B cell (primary cell): ENCODE measurements at places on chromosomes 16 and 17.

DNA sequence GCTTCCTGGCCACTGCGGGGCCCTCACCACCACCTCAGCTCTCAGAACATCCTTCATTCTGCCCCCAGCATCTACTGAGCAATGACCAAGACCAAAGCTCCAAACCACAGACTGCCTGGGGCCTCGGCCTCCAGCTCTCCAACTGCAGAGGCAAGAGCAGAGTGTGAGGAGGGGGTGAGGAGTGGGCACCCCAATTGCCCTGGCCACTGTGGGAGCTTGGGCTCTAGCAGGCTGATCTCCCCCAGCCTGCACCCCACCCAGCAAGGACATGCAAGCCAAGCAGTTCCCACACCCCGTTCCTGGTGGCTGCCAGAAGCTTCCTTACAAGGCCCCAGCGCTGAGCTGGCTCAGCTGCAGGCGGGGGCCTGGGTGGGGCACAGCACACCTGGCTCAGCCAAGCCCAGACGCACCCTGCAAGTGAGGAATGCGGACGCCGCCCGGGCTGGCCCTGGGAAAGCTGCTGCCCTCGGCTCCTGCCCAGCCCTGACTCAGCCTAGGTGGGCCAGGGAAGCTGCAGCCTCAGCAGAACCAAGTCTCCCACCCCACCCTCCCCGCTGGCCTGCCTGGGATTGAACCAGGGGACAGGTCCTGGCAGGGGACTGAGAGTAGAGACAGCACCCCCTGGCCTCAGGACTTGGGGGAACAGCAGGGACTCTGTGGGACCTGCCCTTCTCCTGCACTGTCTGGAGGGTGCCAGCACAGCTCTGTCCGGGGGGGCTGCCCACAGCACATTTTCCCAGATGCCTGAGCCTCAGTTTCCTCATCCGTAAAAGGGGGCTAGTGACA lies 29.7 kb upstream of the KRT17 start:
- DNase-seq: no peak

DNA sequence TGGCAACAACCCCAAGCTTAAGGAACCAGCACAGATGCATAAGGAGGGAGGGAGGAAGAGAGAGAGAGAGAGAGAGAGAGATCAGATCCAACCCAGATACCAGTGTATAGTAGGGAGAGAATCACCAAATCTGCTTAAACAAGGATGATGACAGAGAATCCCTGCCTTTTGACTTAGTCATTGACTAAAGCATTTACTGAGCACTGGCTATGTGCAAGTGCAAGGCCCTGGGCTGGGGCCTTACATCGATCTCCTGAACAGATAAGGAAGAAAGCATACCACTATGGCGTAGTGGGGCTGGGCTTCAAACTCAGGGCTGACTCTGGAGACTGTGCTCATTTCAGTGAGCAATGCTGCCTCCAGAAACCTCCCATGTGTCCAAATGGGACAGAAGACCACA lies 15.8 kb downstream of the TSNAXIP1 start:
- DNase-seq: no peak

GRCh38 chr17:28506763-28507487 lies 777 bp downstream of the FOXN1 start:
- no peak for DNase-seq

DNA sequence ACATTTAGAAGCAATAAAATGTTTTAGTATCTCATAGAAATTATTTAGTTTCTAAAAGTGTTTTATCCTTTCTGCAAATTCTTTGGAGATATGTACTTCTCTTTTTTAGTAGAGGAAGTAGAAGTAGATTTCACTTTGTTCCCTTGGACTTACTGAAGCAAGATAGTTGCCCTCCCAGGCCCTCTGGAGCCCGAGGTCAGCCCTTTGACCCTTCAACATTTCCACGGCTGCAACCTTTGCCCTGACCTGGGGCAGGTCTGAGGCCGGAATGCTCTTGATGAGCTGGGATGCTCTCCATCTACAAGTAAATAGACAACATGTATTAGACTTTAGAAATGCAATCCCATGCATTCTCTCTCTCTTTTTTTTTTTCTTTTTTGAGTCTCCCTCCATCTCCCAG lies 167.5 kb downstream of the CDK5R1 start:
- DNase-seq: no peak

- DNase-seq: no peak
These were observed 7.0 kb downstream of the COX4I1 start for GRCh38 chr16:85806539-85806938.

DNA sequence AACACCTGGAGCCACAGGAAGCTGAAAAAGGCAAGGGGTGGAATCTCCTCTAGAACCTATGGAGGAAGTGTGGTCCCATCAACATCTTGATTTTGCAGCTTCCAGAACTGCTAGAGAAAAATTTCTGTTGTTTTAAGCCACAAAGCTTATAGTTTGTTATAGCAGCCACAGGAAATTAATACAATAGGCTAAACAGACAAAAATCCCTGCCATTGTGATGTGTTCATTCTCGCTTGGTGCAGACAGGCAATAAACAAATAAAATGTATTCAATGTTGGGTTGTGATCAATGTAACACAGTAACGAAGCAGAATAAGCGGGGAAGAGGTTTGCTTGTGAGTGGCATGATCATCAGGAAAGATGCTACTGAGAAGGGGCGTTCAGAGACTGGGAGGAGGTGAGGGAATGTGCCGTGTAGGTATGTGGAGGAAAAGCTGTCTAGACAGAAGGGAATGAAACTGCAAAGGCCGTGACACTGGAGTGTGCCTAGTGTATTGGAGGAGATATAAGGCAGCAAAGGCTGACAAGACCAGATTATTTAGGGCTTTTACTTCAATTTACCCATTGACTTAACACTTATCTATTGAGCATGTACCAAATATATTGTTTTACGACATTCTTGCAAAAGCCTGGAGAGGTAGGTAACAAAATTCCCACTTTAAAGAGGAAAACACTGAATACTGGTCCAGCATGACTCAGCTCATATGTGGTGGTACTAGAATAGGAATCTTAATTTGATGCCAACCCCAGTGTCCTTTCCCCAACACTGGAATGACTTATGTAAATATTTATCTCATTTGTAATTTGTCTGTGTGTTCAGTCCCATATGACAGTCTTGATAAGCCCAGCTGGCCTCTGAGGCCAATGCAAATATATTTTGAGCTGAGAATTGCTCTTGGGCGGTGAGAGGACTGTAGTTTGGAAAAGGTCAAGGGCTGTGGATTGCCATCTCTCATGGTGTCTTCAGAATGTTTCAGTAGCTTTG lies 375.9 kb downstream of the CDH13 start:
- DNase-seq: no peak

GRCh38 chr17:36913132-36913531 lies 24.1 kb upstream of the LHX1 start:
- no peak for DNase-seq

GRCh38 chr16:11877374-11877773 lies 26.0 kb upstream of the RSL1D1 start:
- DNase-seq: no peak

DNA sequence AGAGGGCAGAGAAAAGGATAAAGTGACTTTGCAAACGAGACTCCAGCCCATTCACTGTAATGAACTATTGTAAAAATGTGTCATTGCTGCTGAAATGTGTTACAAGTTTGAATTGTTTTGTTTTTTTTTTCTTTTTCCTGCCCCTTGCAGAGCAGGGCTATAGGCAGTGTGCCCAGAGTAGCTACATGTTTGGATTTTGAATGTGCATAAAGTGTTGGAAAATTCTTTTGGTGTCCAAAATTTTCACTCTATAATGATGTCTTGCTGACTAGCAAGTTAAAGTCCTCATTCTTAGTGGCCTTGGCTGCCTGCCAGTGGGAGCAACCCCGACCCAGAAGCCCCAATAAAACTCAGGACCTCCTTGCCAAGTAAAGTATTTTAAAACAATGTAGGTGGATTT lies 66.5 kb downstream of the IGF2BP1 start:
- DNase-seq: no peak

- DNase-seq: no peak
These were observed 28.5 kb downstream of the HSD17B2 start for GRCh38 chr16:82063456-82064082.

DNA sequence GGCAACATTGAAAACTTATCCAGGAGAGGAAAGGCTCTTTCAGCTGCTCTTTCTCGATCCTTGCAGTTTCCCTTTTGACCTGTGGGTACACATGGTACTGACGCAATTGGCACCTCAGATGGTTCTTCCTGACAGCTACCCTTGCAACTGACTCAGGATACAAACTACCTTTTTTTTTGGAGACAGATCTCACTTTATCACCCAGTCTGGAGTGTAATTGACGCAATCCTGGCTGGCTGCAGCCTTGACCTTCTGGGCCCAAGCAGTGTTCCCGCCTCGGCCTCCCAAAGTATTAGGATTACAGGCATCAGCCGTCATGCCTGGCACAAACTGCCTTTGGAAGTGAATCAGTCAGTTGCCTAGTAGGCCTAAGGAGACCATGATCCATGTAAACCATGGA lies 607.2 kb downstream of the WWOX start:
- no peak for DNase-seq

- DNase-seq: no peak
These were observed 7.4 kb downstream of the PRKCA start for GRCh38 chr17:66309793-66310192.

GRCh38 chr17:42180411-42180921 lies 476 bp downstream of the KCNH4 start:
- no peak for DNase-seq

GRCh38 chr16:10614685-10615084 lies 34.3 kb upstream of the EMP2 start:
- DNase-seq: no peak

- DNase-seq: no peak
These were observed 2.6 kb downstream of the SLC5A2 start for GRCh38 chr16:31485571-31485970.

DNA sequence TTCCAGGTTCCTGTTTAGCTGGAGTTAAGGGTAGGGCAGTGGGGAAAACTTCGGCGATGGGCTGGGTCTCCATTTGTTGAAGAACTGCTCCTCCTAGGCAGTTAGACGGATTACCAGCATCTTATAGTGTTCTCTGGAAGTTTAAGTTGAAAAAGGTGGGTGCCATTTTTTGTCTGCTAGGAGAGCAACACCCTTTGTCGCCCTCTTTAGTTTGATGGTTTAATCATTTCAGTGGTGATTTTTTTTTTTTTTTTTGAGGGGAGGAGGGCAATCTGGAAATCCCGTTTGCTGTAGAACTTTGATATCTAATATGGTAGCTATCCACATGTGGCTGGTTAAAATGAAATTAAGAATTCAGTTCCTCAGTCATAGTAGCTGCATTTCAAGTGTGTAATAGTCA lies 4.1 kb downstream of the UBFD1 start:
- no peak for DNase-seq

DNA sequence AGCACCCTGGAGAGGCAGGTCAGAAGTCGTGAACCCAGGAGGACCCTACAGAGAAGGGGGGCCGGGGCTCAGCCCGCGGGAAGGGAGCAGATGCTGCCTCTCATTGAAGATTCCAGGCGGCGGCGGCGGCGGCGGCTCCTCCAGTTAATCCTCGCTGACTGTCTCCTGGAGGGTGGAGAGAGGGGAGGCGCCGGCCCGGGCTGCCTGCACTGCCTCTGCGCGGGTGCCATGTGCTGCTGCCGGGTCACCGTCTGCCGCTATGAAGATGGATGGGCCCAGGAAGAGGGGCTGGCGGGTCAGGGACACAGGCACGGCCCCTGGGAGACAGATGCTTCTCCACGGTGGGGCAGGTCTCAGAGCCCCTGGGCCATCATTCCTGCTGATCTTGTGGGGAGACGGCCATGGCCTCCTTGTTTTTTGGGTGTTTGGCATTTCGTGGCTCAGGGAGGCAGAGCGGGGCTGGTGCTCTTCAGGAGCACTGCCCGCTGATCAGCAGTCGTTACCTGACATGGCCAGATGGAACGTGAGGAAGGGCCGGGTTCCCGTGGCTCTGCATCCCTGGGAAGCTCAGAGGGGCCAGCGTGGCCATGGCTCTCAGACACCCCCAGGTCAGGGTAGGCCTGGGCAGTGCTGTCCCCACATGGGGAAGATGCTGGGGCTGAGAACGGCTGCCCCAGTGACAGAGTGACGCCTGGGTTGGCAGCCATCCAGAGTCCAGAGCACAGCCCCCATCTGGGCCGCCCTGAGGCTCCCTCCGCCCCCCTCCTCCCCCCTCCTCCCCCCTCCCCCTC lies 36.1 kb downstream of the GINS2 start:
- no peak for DNase-seq

GRCh38 chr17:41652461-41652970 lies 28.1 kb upstream of the KRT17 start:
- DNase-seq: no peak

- no peak for DNase-seq
These were observed 370.0 kb downstream of the KCNJ2 start for GRCh38 chr17:70539132-70539924.

DNA sequence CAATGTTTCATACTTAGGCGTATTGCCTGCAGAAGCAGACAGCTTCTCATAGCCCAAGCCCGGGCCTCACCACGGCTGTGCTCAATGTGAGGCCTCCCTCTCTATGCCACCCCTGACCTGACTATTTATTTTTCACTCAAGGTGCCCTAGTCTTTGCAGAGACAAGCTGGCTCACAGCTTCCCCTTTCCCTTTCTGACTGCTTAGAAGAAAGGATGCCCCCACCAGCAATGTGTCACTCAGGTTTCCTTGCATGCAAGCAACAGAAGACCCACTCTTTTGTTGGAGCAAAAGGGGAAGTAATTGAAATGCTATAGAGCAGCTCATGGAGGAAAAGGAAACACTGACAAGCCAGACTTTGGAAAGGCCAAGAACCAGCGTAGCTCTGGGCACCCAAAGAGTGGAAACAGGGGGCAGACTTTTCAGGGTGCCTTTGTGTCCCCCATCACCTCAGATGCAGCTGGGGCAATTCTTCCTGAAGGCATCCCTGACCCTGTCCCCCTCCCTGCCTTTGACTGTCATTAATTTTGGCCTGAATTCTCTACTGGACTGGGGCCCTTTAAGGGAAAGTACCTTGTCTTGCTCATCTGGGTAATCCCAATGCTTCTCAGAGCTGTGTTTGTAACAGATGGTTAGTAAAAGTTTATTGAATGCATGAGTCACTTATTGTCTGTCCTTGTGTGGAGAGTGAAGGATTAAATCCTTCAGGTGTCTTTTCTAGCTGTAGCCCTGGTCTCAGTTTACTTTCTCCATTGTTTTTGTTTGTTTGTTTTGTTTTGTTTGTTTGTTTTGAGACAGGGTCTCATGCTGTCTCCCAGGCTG lies 17.8 kb downstream of the RGS9 start:
- peak; percentile 22 for DNase-seq

DNA sequence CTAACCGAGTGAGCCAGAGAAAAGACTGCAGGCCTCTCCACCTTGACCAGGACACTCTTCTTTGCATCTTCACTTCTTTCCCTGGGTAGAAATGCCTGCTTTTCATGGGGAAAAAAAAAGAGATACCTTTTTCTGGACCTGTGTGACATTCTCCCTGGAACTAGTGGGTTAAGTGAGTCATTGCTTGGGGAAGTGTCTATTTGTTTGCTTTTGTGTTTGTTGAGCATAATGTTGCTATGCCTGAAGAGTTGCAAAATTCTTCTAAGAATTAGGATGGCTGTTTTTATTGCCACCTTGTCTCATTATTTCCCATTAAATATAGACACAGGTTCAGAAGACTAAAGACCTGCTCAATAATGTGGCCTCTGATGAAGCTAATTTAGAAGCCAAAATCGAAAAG lies 18.8 kb downstream of the CLUAP1 start:
- DNase-seq: no peak

- no peak for DNase-seq
These were observed 174.8 kb upstream of the DYNLRB2 start for GRCh38 chr16:80366023-80366422.
